ENCODE measurements at places on chromosomes 5 and 9.

DNA sequence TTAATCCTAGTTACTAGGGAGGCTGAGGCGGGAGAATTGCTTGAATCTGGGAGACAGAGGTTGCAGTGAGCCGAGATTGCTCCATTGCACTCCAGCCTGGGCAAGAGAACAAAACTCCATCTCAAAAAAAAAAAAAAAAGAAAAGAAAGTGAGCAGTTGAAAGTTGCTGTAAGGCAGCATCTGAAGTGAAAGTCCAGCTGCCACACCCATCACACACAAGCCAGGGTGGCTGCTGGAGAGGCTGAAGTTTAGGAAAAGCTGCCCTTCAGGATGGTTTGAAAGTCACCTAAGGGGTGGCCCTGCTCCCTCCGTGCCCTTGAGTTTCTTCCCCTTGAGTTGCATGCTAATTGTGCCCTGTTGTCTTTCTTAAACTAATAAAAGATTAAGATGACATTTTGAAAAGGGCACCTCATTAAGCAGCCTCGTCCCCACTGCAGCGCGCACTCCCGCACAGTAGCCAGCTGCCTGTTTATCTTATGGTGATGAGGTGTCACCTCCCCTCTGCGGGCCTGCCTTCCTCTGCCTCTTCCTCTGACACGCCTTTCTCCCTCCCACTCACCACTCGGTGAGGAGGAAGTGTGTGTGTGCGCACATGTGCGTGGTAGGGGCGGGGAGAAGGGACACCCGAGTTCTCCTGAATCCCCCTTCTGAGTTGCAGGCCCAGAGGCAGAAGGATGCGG is 104.2 kb upstream of the PANK3 start:
- DNase-seq, result peak; percentile 69

DNA sequence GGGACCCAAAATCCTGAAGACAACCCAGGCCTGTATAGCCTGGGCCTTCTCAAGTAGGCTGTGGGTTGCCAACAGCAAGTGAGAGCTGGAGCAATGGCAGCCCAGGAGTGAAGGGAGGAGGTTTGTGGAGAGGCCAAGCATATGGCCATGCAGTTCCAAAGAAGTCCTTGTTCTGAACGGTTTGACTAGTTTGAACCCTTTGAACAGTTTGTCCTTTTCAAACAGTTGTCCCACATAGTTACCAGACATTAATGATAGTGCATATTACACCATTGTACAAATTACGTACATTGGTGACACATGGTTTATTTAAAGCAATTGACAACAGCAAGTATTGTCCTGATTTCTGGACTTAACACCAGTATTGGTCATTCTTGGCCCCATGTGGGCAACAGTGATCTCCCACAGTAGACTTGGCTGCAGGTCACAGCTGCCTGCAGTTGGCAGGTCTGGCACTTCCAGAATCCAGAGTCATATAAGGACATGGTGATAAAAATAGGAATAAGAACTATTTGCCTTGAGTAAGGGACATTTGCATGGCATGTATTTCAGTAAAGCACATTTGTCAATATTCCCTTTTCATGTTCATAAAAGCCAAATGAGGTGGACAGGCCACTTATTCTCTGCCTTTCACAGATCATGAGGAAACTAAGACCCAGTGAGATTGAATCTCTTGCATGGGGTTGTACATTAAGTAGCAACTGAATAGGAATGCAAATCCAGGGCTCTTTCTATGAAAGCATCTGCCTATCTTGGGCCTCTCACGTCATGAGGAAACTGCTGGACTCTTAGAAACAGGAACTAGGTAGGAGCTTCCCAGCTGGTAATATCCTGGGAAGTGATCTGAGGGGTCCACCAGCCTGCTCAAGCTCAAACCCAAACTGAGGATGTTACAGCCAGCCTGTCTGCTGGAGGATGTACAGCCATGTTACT is 30.3 kb downstream of the SLC25A48 start:
- no peak for DNase-seq

DNA sequence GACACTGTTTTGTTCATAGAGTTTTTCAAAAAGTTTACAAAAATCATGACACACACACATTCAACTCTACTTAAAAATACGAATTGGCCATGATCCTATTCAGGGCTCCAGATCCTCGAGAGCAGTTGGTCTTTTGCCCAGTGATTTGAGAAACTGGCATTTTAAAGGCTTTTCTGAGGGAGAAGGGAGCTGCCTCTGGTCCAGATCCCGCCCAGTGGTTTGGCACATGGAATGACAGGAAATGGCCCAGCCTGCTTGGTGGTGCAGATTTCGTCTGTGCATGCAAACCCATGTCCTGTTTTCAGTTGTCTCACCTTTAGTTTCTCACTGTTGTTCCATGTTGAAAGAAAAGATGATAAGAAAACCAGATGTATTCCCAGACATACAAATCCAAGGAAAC is 3.6 kb downstream of the CAMK4 start:
- DNase-seq, result peak; percentile 36

- peak; percentile 36 for DNase-seq
Observed at GRCh38 chr9:35940458-35941407, 17.2 kb downstream of the OR2S2 start.

GRCh38 chr9:91727316-91727861 is 222.6 kb downstream of the ROR2 start:
- DNase-seq, result peak; percentile 44

DNA sequence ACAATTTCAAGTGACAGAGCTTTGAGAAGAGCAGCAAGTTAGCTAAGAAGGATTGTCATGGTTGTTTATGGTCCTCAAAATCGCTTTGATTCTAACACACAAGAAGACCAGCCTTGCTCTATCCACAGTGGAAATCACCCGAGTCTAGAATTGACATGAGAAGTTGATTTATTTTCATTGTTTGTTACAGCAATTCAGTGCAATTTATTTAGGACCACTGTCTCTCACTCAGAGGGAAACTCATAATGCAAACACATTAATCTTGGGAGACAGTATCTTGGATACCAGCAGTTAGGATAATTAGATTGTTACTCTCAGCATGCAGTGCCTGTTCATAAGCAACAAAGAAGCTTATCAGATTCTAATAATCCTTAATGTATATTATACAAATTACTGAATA is 498.9 kb downstream of the NTRK2 start:
- no peak for DNase-seq

DNA sequence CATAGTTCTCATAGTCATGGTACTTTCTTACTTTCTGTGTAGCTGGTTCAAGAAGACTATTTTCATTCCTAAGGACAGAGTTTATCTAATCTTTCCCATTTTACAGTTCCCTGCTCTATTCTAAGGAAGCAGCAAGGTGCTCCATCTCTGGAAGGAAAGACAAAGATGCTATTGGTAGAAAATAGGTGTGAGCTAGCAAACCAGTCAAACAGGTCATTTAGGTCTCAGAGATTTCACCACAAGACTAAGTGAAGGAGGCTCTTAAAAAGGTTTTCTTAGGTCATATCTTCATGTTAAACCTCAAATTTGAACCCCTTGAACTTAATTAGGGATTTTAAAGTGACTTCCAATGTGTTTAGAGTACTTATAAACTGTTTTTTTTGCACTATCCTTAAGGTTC is 62.6 kb downstream of the ADAMTSL1 start:
- no peak for DNase-seq

DNA sequence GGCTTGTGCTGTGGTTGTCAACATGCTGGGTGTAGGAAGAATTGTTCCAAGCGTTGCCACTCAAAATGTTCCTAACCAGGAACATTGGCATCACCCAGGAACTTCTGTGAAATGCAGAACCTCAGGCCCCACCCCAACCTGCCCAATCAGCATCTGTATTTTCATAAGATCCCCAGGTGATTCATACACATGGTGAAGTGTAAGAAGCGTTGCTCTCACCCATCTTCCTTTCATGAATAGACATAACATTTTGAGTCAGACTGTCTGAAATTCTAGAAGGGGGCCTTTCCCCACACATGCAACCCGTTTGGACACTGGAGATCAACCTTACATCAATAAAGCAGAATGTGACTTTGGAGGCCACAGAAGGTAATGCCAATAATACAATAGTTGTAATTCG is 9.3 kb upstream of the AFAP1L1 start:
- no peak for DNase-seq

GRCh38 chr9:130745210-130745800 is 51.7 kb downstream of the EXOSC2 start:
- no peak for DNase-seq

DNA sequence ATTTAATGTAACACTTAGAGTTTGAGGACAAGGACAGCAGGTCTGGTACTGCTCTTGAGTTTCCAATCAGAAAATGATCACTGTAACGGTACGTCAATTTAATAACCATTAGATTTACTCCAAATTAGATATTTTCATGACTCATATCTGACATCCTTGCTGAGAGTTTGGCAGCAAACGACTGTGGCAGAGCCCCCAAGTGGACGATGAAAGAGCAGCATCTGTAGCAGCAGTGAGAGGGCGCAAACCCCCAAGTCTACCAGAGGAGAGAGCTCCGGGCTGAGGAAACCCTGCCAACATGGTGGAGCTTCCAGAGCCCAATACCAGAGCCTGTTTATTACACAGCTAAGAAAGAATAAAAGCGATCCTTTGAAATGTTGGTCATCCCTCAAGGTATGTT is 73.2 kb upstream of the EPB41L4A start:
- peak; percentile 45 for DNase-seq

GRCh38 chr5:100165309-100165708 is 369.9 kb upstream of the FAM174A start:
- DNase-seq, result no peak

DNA sequence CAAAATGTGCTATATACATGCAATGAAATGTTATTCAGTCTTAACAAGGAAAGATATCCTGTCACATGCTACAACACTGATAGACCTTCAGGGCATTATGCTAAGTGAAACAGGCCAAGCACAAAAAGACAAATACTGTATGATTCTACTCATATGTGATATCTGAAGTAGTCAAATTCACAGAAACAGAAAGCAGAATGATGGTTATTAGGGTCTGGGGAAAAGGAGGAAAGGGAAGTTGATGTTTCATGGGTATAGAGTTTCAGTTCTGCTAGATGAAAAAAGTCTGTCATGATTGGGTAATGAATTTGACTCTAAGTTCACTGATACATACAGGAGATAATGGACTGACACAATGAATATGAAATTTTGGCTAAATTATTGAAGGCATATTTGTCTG is 11.2 kb upstream of the RIC1 start:
- DNase-seq, result no peak

DNA sequence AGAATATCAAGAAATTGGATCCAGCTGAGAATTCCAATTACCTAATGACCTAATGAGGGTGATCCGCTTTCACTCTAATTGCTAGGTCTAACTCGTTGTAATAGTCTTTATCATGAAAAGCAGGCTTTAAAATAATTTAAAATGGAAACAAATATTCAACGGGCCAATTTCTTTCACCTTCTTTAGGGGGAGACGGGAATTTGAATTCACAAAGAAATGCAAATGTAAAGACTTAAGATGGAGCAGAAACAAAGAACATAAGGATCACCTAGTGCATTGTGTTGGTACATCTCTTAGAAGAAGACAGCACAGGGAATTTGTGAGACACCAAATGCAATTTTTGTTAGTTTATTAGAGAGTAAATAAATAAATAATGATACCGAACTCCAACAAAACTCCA is 1.5 kb upstream of the KCNN2 start:
- no peak for DNase-seq

DNA sequence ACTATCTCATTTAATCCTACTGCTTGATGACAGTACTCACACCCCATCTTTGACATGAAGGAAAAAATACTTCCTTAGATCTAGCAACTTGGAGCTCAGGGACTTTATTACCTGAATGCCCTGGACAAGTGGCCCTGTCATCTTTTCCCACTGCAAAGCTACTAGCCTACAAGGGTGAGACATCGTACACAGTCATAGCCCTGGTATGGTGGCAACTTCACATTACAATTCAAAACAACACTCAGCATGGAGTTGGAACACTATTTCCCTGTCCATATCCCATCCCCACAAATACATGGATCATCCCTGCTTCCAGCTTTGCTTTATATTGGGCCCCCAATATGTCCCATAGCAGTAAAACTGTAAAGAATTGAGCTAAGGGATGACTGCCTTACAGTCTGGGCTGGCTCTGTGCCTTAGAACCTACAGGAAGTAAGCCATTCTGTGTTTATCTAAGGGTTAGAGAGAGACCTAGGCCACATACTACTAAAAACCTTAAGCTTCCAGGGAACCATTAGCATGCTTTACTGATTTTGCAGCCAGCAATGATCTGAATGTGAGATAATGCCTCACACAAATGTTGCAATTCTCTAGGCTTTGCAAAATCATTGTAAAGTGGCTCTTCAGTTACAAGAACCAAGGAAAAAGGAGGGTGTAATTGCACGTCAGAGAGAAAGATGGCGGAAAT is 55.9 kb downstream of the OTULIN start:
- DNase-seq, result no peak

GRCh38 chr5:135439231-135440205 is 7.6 kb downstream of the DCANP1 start:
- DNase-seq, result no peak

- no peak for DNase-seq
Observed at GRCh38 chr5:52811067-52811749, 23.5 kb downstream of the ITGA1 start.

DNA sequence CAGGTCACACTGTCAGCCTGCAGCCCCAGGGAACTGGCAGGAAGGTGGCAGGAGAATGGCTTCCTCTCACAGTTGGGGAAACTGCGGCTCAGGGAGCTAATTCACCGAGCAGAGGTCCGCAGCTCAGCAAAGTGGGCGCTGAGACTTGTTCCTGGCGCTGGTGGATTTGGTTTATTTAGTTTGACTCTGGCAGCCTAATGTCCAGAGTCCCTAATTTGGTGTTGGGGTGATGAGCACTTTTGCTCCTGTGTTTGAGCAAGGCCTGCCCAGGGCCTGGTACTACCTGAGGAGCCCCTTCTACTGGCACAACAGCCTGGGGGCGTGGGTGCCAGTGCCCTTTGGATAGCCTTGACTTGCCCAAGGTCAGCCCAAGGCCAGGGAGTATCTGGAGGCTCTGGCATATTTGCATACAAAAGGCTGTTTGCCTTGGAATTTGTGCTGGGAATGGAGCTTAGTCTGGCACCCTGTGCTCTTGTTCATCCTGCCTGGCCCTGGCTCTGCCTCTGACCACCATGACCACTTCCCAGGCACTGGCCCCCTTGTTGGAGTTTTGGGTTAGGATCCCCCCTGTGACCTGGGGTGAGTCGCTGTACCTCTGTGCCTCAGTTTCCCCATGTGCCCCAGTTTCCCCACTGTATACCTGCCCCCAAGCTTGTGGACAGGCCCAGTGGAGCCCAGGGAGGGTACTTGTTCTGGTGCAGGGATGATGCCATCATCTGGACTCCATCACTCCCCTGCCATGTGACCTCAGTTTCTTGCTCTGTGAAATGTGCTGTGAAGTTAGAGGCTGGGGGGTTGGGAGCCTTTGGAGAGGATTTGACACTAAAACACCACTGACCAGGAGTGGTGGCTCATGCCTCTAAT is 1.4 kb downstream of the SUSD3 start:
- no peak for DNase-seq

GRCh38 chr9:129404621-129405020 is 216.3 kb downstream of the C9orf50 start:
- no peak for DNase-seq

DNA sequence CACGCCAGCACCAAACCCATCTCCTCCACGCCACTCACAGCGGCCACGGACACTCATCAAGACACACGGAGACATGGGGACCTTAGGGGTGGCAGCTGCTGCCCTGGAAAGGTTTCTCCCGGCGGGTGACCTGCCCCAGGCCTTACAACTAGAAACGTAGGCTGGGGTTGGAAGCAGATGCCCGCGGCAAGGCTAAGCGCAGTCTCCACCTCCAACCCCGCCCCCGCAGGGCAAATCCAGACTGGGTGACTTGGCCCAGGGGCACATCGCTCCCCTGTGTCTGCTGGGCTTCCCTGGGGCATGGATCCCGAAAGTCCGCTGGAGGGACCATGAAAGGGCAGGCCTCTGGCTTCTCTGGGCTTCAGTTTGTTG is 12.0 kb upstream of the ASS1 start:
- no peak for DNase-seq

GRCh38 chr5:111223787-111224560 is at the start of gene CAMK4:
Gene CAMK4, plus strand, starts transcription at chr5:111224384. Its CDS starts 100 bp downstream, at chr5:111224484.
- peak; percentile 78 for DNase-seq

All from stimulated activated CD4-positive, alpha-beta T cell treated with anti-CD3 and anti-CD28 coated beads, Interleukin-15, amount 100 ng/mL, for 24 hours (primary cell).